ENCODE measurements at places on chromosomes 13 and 19.

DNA sequence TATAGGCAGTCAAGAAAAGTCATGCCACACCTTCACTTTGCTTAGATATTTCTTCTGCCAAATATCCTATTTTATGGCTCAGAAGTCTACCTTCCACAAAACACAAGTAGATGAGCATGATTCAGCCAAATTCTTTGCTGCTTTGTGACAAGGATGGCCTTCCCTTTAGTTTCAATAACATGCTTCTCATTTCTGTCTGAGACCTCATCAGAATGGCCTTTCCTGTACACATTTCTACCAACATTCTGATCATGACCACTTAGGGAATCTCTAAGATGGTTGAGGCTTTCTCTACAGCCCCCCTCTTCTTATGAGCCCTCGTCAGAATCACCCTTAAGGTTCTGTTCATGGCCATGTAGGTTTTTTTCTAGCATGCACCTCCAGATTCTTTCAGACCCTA, 96.2 kb downstream of the COL4A2 start:
- DNase-seq, result peak; percentile 92

GRCh38 chr13:33634546-33634982, 183.4 kb upstream of the RFC3 start:
- peak; percentile 26 for DNase-seq

DNA sequence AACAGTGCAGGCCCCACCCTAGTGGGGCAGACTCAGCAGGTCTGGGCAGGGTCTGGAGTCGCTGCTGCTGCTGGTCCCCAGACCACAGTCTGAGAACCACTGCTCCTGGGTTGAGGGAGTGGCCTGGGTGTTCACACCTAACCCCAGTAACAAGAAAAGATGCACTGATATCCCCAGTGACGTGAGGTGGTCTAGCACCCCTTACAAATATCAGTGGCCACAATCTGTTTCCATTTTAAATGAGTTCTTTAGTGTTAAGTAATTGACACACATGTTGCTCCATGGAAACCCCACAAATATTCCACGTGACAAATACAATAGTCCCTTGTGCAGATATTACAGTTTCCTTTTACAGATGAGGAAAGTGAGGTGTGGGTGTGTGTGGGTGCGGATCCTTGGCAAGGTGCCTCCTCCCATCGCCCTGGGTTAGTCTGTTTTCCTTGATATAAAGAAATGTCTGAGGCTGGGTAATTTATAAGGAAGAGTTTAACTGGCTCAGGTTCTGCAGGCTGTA, 96.3 kb upstream of the GPR183 start:
- no peak for DNase-seq

- DNase-seq, result no peak
Measured at GRCh38 chr19:7819337-7819736, 10.7 kb upstream of the EVI5L start.

- DNase-seq, result no peak
Measured at GRCh38 chr19:5631567-5632240, 8.8 kb downstream of the SAFB start.

DNA sequence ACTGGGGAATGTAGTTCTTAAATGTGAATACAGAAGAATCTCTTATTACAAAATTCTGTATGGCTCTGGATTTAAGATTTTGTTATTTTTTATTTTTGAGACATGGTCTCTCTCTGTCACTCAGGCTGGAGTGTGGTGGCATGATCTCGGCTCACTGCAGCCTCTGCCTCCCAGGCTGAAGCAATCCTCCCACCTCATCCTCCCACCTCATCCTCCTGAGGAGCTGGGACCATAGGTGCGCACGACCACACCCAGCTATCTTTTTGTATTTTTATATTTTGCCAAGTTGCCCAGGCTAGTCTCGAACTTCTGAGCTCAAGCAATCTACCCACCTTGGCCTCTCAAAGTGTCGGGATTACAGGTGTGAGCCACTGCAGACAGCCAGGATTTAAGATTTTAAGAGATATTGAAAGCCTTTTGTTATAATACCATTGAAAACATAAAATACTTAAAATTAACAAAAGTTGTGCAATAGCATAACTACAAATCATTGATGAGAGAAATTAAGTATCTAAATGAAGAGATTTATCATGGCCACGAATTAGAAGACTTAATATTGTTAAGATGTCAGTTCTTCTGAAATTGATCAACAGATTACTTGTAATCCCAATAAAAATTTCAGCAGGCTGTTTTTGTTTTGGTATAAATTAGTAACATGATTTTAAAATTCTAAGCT, 13.4 kb downstream of the CYP2A6 start:
- no peak for DNase-seq

GRCh38 chr19:29741776-29742175, 26.7 kb upstream of the C19orf12 start:
- no peak for DNase-seq

- DNase-seq, result peak; percentile 97
Measured at GRCh38 chr13:33125821-33126570, 109.8 kb downstream of the KL start.

GRCh38 chr13:43353631-43354030, 330.2 kb downstream of the DNAJC15 start:
- no peak for DNase-seq

DNA sequence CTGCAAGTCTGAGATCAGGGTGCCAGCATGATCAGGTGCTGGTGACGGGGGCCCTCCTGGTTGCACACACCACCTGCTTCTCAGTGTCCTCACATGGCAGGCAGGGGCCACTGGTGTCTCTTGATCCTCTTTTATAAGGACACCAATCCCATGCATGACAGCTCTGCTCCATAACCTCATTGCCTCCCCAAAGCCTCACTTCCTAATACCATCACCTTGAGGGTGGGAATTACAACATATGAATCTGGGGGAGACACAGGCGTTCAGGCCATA, 15.0 kb upstream of the MIER2 start:
- DNase-seq, result no peak

DNA sequence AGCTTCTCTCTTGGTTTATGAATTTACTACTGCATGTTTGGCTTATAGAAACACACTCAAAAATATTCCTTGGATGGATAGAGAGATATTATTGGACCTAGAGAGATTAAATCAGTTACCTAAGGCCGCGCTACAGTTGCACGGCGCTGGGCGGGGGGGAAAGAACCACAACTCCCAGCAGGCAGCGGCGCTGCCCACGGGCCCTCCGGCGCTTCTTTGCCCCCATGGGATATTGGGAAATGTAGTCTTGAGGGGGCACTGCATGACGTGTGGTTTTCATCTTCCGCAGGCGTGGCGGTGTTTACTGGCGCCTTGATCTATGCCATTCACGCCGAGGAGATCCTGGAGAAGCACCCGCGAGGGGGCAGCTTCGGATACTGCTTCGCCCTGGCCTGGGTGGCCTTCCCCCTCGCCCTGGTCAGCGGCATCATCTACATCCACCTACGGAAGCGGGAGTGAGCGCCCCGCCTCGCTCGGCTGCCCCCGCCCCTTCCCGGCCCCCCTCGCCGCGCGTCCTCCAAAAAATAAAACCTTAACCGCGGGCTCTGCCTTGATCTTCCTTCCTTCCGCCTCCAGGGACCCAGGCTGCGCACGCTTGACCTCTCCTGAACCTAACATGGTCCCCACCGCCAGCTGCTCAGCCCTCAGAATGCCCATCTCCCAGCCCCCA, 4.8 kb downstream of the EMP3 start:
- no peak for DNase-seq

- no peak for DNase-seq
Measured at GRCh38 chr13:68551701-68552522, 1321.8 kb upstream of the PCDH9 start.

GRCh38 chr13:41203810-41204209, 9.4 kb upstream of the KBTBD7 start:
- no peak for DNase-seq

DNA sequence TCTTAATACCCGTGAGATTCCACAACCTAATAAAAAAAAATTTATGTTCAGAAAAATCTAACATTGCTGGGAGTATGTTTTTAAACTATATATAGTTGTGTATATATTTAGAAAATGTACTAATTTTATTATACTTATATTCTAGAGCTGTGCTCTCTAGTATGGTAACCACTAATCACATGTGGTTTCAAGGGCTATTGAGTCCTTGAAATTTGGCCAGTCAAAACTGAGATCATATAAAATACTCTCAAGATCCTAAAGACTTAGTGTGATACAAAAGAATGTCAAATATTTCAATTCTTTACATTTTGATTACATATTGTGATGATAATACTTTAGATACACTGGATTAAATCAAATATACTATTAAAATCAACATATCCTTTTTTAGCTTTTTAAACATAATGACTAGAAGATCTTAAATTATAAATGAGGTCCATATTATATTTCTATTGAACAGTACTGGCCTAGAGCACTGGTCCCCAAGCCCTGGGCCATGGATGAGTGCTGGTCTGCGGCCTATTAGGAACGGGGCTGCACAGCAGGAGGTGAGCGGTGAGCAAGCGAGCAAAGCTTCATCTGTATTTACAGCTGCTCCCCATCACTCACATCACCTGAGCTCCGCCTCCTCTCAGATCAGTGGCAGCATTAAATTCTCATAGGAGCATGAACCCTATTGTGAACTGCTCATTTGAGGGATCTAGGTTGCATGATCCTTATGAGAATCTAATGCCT, 176.5 kb upstream of the NBEA start:
- DNase-seq, result no peak

GRCh38 chr19:20254121-20254520, 87.1 kb downstream of the ZNF486 start:
- no peak for DNase-seq

- peak; percentile 16 for DNase-seq
Measured at GRCh38 chr13:63287926-63288325, 1872.3 kb upstream of the PCDH20 start.

GRCh38 chr13:42106998-42107397, 58.5 kb downstream of the DGKH start:
- no peak for DNase-seq

DNA sequence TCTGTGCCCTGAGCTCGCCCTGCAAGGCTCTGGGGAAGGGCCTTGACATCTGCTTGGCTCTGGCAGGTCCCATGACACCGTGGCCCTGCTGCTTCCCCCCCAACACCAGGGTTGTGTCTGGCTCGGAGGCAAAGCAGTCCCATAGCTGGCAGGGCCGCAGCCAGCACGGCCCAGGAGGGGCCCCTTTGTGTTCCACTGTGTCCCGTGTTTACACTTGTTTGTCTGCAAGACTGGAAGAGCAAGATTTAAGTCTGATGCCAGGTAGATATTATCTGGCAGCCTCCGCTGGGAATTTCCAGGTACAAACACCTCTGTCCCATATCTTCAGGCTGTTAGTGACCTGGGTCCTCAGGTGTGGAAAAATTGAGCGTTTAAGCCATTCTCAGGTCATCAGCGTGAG, 44.3 kb downstream of the MCF2L start:
- DNase-seq, result no peak

DNA sequence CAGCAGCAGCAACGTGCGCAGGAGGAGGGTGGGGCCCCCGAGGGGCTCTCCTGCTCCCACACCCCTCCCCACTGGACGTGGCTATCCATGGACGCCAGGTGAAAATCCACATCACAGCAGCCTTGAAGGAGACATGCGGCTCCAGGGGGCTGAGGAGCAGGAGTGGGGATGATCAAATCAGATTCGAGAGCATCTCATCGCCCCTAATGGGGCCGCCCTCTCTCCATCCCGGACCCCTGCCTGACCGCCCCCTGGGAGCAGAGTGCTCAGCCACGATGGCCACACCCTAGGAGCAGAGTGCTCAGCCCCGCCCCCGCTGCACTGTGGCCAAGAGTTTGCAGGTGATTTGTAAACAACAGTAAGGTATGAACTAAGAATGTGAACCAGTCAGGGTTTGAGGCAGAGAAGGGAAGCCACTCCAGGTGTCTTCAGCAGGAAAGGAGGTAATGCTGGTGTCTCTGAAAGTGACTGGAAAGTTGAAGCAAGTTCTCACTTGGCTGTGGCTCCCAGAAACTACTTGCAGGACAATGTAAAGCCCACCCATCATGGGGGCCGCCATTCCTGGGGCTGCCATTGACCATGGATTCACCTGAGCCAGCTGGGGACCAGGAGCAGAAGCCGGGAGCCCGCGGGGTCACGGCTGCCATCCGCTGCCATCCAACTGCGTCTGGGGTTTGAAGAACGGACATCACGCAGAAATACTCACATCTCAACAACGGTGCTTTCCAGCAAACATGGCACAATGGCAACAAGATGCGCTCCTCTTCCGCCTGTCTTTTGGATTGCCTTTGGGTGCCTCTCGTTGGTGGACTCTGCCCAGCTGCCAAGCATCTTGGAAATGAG, 71.8 kb downstream of the SPACA7 start:
- DNase-seq, result no peak

DNA sequence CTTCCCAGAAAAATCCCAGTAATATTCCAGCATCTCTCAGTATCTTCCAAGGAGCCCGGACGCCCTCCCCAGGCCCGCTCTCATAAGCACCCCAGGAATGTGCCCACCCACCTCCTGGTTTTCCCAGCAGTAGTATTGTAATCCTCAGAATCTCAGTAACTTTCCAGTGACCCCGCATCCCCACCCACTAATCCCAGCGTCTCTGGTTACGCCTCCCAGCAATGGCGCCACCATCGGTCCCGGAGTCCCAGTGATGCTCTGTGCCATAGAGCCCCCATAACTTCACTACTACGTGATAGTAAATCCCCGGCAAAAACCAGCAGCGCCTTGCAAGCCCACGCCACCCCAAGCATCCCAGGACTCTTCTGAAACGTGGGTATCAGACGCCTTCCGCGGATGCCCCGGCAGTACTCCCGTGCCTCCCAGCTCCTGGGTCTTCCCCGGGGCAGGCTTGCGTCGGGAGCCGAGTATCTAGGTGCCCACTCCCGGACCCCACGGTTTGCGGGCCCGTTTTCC, 928 bp upstream of the PNPLA6 start:
- peak; percentile 83 for DNase-seq

Data from astrocyte (in vitro differentiated cells and primary cell).